ENCODE measurements at places on chromosomes 5 and 9. TPM values are rescaled to one million over a fixed set of nuclear protein-coding genes. Genes with fewer than 3 reads are reported as not detected.

The IL11RA gene
- total RNA-seq = 25.7 TPM

The IDNK gene
- total RNA-seq = 4.2 TPM

The PIK3R1 gene
- total RNA-seq = 122 TPM

The ZFP2 gene
- 2.0 TPM for total RNA-seq

- no peak for DNase-seq
- H3K4me3 ChIP-seq = no peak overlapping the region
- peaks cover 100% of the 10 kb centered on the region for H3K36me3 ChIP-seq
- no peaks in the 10 kb centered on the region for H3K4me1 ChIP-seq
Observed at GRCh38 chr9:120393386-120394057, 186.4 kb downstream of the CDK5RAP2 start.

- no peaks in the 10 kb centered on the region for H3K4me1 ChIP-seq
- H3K36me3 ChIP-seq = no peaks in the 10 kb centered on the region
- no peak for DNase-seq
- no peaks in the 10 kb centered on the region for H3K27me3 ChIP-seq
- H3K4me3 ChIP-seq = no peak overlapping the region
Observed at GRCh38 chr5:156201788-156202403, 125.1 kb upstream of the SGCD start.

- H3K4me1 ChIP-seq = peaks cover 30% of the 10 kb centered on the region
- no peaks in the 10 kb centered on the region for H3K27me3 ChIP-seq
- H3K36me3 ChIP-seq = no peaks in the 10 kb centered on the region
- DNase-seq = no peak
- H3K4me3 ChIP-seq = peak overlapping the region; percentile 99
- H3K27ac ChIP-seq = peak overlapping the region; percentile 94
Observed at GRCh38 chr5:172188893-172189692, 1.1 kb upstream of the STK10 start.

DNA sequence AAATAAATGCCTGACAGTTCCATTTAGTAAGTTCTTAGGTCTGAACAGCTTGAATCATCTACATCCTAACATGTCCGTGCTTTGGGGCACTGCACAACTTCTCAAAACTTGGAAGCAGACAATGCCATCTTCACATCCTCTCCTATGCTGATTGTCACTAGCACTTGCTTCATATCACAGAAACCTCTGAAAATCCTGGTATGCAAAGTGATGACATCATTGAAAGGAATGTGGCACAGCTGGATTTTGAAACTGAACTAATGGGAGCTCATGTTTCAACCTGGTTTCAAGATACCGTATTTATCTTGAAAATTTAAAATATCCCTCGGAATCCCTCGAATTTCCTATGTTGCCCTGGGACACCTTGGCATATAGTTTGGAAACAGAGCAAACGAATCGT lies 490.2 kb upstream of the DAP start:
- DNase-seq = no peak
- H3K4me1 ChIP-seq = no peaks in the 10 kb centered on the region
- H3K27ac ChIP-seq = no peak overlapping the region

DNA sequence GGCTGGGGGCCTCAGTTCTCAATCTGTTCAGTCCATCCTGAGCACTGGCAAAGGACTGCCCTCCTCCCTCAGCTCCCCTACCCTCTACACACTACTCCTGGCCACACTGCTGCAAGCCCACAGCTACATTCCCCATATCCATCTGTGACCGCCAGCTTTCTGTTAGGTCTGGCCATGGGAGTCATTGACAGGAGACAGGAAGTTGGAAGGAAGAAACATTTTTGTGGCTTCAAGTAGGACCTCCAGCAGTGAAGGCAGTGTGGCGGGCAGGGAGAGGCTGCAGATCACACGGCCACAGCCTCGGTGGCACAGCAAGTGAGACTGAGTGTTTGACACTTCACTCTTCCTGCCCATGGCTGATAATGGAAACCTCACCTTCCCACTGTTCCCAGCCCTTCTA lies 55.9 kb downstream of the SECISBP2 start:
- no peaks in the 10 kb centered on the region for H3K4me1 ChIP-seq
- no peak overlapping the region for H3K27ac ChIP-seq
- H3K4me3 ChIP-seq = no peak overlapping the region
- H3K27me3 ChIP-seq = no peaks in the 10 kb centered on the region
- no peak for DNase-seq

GRCh38 chr5:1737790-1738405 lies 61.7 kb downstream of the MRPL36 start:
- H3K36me3 ChIP-seq = no peaks in the 10 kb centered on the region
- no peak for DNase-seq
- no peak overlapping the region for H3K4me3 ChIP-seq
- H3K27ac ChIP-seq = no peak overlapping the region
- H3K4me1 ChIP-seq = no peaks in the 10 kb centered on the region
- H3K27me3 ChIP-seq = peaks cover 21% of the 10 kb centered on the region

- no peaks in the 10 kb centered on the region for H3K27me3 ChIP-seq
- H3K36me3 ChIP-seq = peaks cover 65% of the 10 kb centered on the region
- H3K27ac ChIP-seq = no peak overlapping the region
- DNase-seq = no peak
- no peak overlapping the region for H3K4me3 ChIP-seq
Observed at GRCh38 chr9:71685394-71685793, 82.9 kb downstream of the CEMIP2 start.

GRCh38 chr5:145520335-145520734 lies 314.8 kb downstream of the PRELID2 start:
- H3K4me3 ChIP-seq = no peak overlapping the region
- no peaks in the 10 kb centered on the region for H3K4me1 ChIP-seq
- H3K27me3 ChIP-seq = no peaks in the 10 kb centered on the region

DNA sequence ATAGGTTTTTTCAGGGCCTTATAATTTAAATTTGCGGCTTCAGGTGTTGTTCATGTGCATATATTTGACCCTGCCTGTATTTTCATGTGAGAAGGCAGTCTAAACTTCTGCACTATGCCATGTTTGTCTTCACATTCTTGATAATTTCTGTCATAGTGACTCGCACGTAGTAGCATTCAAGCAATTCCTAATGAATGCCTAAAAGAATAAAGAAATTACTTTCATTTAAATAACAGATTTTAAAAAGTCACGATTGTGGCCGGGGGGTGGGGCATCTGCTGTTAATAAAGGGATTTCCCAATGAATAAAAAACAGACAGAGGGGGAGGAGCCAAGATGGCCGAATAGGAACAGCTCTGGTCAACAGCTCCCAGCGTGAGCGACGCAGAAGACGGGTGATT lies 318.0 kb downstream of the ADAMTS6 start:
- no peak overlapping the region for H3K27ac ChIP-seq
- H3K36me3 ChIP-seq = no peaks in the 10 kb centered on the region
- H3K4me3 ChIP-seq = no peak overlapping the region
- no peaks in the 10 kb centered on the region for H3K27me3 ChIP-seq
- no peak for DNase-seq

All from lower lobe of right lung (tissue), 2 donors.